GM23338 (cell line): ENCODE measurements at places on chromosomes 3 and 15. TPM values are rescaled to one million over a fixed set of nuclear protein-coding genes. Genes with fewer than 3 reads are reported as not detected.

SLCO3A1 gene
- 7.3 and 10.7 TPM in 2 replicates for polyA plus RNA-seq

CIP2A gene
- polyA plus RNA-seq, result 30.4 and 48.1 TPM in 2 replicates

CFAP161 gene
- polyA plus RNA-seq, result 0.13 TPM in 1 of 2 replicates, not detected in the other

SEMA3G gene
- polyA plus RNA-seq, result 0.47 and 0.56 TPM in 2 replicates

GRAMD1C gene
- polyA plus RNA-seq, result 2.6 and 3.6 TPM in 2 replicates
